NCI-H526 treated with DMSO at 0.1 percent for 48 hours (cell line): ENCODE measurements at places on chromosomes 1 and 21.

DNA sequence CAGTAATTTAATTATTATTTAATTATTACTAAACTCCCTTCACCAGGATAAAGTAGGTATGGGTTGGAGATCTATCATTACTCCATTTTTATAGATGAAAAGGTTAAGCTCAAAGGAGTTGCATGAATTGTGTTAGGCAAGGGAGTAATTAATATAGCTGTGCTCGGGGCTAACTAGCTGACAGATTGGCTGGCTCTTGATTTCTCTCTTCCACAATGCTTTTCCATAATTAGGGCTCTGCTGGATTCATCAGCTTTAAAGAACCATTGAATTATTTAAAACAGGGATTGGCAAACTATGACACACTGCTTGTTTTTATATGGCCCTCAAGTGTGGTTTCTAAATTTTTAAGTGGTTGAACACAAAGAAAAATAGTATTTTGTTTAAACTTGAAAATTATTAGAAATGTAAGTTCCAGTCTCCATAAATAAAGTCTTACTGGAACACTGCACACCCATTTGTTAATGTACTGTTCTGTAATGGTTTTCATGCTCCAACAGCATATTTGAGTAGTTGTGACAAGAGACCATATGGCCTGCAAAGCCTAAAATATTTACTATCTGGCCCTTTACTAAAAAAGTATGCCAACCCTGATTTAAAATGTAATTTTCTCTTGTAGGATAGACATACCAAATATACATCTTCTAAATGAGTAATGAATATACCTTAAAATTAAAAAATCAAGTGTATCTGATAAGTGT lies 76.4 kb downstream of the GDAP2 start:
- DNase-seq, result no peak

GRCh38 chr1:225258811-225259210 lies 169.0 kb downstream of the LBR start:
- DNase-seq, result no peak

GRCh38 chr1:164858096-164858632 lies 299.2 kb downstream of the PBX1 start:
- no peak for DNase-seq

DNA sequence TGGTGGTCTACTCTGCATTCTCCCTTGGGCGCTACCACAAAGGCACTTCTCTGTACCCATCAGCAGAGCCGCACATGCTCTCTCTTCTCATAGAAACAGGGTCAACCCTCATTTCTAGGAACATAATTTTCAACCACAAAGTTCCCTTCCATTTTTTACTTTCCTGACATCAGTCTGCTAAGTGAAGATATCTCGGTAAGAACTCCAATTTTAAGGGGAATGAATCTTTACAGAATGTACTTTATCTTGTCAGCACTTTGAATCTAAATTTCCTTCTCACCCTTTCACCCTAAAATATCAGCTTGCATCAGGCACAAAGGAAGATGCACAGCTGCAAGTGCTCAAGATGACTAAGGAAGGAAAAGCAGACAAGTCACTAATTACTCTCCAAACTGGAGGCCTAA lies 545.9 kb downstream of the SMYD3 start:
- DNase-seq, result no peak
